ENCODE measurements at places on chromosomes 1 and 21. TPM values are rescaled to one million over a fixed set of nuclear protein-coding genes. Genes with fewer than 3 reads are reported as not detected.

Gene ZNF648
- not detected for total RNA-seq

Gene CORT
- total RNA-seq, result not detected

Gene PDE9A
- 2.0 TPM for total RNA-seq

Gene TUFT1
- 2.5 TPM for total RNA-seq

Gene HSD3B1
- total RNA-seq, result not detected

Gene ADAM30
- not detected for total RNA-seq

Gene AUNIP
- total RNA-seq, result 9.8 TPM

Gene CYP4Z1
- total RNA-seq, result not detected

Gene PGM1
- 31.5 TPM for total RNA-seq

Gene RGSL1
- total RNA-seq, result not detected

GRCh38 chr1:15456313-15456954 is at the start of gene CELA2A:
Gene CELA2A (plus strand): TSS chr1:15456732. CDS start chr1:15456754, 22 bp downstream.
- DNase-seq, result no peak

DNA sequence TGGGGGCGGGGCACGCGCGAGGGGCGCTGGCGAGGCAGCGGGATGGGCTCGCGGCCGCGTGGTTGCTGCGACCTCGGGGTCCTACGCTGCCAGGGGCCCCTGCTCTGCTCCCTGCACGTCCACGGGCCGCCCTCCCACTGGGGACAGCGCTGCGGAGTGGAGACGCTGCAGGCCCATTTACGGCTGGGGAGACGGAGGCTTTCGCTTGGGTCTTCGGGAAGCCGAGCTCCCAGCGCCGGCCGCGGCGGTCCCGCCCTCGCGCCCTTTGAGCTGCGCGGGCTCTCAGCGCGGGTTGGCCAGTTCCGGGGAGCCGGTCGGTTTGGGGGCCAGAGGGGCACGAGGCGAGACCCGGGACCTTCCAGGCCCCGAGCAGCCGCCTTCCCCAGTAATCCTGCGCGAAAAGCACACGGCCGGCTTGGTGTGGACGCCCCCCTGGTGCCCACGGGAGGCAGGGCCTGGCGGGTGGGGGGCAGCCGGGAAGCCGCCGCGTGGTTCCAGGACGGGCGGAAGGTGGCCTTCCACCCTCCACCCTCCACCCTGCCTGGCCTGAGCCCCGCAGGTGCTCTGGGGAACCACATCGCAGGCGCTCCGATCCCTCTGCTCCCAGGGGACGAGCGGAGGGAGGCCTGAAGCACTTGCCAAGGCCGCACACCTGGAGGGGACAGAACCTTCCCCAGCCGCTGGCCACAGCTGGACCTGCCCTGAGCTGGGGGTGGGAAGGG is 570 bp upstream of the PEX10 start:
- peak; percentile 55 for DNase-seq

- no peak for DNase-seq
Observed at GRCh38 chr1:62722796-62723195, 34.6 kb upstream of the DOCK7 start.

DNA sequence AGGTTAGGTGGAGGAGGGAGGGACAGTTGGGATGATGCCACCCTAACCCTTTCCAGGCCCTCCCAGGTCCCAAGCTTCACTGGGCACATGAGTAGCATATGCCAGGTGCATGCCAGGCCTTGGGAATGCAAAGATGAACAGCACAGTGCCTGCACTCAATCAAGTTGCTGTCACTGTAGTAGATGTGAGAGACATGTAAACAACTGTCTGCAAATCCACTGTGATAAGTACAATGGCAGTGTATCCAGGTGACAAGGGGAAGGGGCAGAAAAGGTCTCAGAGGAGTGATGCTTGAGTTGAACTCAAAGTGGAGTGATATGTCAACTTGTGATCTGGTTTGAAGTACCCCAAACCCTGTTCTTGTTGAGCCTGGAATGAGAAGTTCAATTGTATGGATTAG is 49.5 kb upstream of the LRRN2 start:
- no peak for DNase-seq

GRCh38 chr1:172167796-172168596 is 252.5 kb upstream of the C1orf105 start:
- DNase-seq, result no peak

GRCh38 chr1:20962576-20963258 is 175.6 kb upstream of the HP1BP3 start:
- no peak for DNase-seq

GRCh38 chr1:86335916-86336315 is 60.2 kb downstream of the ODF2L start:
- no peak for DNase-seq

- no peak for DNase-seq
Observed at GRCh38 chr1:202658251-202658759, 51.9 kb downstream of the SYT2 start.

DNA sequence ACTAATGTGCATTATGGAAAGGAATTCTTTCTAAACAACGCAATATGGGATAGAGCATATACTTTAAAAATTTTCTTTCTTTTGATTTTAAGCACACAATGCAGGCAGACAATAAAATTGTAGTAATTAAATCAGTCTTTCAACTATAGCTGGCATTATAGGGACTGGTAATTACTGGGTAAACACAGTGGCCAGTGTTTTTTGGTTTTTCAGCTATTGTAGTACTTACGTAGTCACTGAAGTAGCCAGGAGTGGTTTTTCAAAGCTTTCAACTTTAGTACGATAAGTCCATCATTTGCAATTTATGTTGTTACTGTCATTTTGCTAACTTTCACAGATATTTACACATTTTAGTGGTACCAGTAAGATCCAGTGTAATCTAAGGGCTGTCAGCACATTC is 50.6 kb downstream of the RAB3GAP2 start:
- no peak for DNase-seq

DNA sequence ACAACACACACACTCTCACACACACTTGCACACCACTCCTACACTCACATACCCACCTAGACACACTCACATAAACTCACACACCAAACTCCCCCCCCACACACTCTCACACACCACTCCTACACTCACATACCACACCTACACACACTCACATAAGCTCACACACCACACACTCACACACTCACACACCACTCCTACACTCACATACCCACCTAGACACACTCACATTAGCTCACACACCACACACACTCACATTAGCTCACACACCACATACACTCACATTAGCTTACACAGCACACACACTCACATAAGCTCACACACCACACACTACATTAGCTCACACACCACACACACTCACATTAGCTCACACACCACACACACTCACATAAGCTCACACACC is 33.1 kb downstream of the OPTC start:
- no peak for DNase-seq

GRCh38 chr1:168920456-168921094 is 185.9 kb upstream of the ATP1B1 start:
- no peak for DNase-seq

Data from activated CD8-positive, alpha-beta memory T cell treated with anti-CD3 and anti-CD28 coated beads, Interleukin-2, amount 10 ng/mL, durations not matched to agents 7 days and 5 days (primary cell).